ENCODE measurements at places on chromosomes 5 and 9.

- DNase-seq = no peak
Observed at GRCh38 chr5:95543017-95543705, 11.6 kb downstream of the SKIC3 start.

GRCh38 chr5:103211576-103212561 is 46.7 kb upstream of the MACIR start:
- DNase-seq = no peak

- DNase-seq = no peak
Observed at GRCh38 chr9:83570359-83570758, 32.2 kb upstream of the FRMD3 start.

DNA sequence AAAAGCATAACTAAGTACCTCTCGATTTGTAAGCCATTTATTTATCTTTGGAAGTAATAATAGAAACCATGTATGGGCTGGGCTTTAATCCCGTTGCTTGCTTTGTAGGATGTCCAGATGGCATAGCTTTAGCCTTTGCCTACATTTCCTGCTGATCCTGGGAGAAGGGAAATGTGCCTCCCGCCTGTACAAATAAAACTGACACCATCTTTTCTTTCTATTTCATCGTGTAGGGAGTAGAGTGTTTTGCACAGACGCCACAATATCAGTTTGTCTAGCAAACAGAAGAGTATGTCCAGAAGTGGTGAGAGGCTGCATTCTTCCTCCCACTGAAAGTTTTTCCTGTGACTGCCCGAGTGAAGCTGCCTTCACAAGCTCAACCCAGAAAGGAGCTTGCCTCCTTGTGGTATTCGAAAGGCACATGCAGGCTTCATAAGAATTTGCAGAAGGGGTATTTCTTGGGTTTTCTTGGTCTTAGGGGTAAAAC is 24.7 kb upstream of the TJP2 start:
- DNase-seq = no peak

All from MCF 10A (cell line).